Fibroblast of lung (primary cell): ENCODE measurements at places on chromosomes 12 and 14.
A peak's percentile ranks its signal among the peaks of the same experiment; 100 is the strongest.

DNA sequence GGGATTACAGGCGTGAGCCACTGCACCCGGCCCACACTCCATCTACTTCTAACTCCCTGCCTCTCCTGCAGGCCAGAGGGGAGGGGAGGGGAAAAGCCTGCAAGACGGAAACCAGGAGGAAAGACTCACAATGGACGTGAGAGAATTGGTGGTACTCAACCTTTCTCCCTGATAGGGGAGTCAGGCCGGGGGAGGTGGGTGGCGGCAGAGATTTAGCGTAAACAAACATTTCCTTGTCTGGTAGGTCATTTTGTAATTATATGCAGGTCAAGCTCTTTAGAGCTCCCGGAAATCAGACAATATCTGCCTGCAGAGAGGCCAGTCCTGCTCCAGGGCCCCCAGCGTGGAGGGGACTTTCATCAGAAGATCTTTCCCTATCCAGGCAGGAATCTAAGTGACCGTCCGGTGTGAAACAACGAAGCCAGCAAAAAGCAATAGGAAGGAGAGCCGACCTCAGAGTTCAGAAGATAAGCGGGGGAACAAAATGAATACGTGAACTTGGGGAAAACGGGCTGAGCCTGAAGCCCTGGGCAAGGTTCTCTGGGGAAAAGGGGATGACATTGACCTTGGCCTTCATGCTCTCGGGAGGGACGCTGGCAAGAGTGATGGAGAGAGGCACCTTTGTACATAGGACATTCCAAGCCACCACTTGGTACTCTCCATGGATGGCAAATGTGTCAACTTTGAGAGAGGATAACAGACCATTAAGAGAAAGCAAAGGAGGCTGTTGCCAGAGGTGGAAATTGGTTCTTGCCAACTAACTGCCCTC lies 62.3 kb downstream of the SPRING1 start:
- DNase-seq = no peak

- peak; percentile 26 for DNase-seq
These were observed 7.8 kb downstream of the ZFP36L1 start for GRCh38 chr14:68784978-68785533.

GRCh38 chr12:94272280-94272679 lies 123.9 kb downstream of the PLXNC1 start:
- no peak for DNase-seq

DNA sequence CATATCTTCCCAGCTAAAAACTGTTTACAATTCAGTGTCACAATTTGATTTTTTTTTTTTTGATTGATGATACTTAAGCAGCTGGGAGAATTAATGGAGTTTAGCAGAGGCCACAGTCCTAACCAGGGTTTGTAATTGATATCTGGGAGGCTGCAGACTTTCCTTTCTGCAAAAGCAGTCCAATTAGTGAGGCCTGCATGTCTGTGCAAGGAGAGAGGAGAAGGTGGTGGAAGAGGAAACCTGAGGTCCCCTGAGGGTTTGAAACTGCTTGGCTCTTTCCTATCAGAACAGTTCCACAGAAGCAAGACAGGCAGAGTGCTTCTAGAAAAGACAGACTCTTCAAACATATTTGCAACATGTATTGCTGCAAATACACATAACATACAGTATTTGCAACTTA lies 160.8 kb upstream of the KRR1 start:
- no peak for DNase-seq

- no peak for DNase-seq
These were observed 150.1 kb downstream of the NTF3 start for GRCh38 chr12:5582018-5582417.

DNA sequence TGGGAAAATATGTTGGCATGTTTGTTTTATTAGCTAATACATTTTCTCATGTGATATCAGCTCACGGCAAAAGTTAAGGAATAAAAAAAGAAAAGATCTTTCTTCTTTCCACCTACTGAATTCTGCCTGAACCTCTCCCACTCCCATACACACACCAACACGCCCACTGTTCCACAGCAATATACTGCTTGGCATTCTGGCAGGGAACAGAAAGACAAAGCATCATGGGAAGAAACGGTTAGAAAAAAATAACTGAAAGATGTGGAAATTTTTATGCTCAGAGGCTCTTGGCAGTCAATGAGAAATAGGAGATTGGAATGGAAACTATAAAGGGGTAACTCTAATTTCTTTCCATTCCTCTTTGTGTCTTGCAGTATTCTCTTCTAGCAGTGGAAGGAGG lies 268.5 kb downstream of the FOXG1 start:
- DNase-seq = no peak

DNA sequence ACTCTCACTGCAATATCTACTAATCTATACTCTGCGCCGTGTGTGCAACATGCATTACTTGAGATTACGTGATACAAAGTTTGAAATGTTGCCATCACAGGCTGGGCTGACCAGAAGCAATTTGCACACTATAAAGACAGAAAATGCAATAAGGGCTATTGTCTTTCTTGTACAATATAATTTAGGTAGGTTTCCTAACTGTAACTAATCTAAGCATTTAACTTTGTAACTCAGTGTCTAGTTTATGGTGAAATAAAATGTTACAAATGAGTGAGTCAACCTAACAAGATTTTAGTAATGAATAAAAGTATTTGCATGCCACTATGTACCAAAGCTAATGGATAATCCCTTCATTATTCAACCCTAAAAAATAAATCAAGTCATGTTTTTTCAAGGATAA lies 57.8 kb downstream of the LRP6 start:
- DNase-seq = peak; percentile 47

- no peak for DNase-seq
These were observed 391.4 kb downstream of the C12orf75 start for GRCh38 chr12:105721891-105722290.

DNA sequence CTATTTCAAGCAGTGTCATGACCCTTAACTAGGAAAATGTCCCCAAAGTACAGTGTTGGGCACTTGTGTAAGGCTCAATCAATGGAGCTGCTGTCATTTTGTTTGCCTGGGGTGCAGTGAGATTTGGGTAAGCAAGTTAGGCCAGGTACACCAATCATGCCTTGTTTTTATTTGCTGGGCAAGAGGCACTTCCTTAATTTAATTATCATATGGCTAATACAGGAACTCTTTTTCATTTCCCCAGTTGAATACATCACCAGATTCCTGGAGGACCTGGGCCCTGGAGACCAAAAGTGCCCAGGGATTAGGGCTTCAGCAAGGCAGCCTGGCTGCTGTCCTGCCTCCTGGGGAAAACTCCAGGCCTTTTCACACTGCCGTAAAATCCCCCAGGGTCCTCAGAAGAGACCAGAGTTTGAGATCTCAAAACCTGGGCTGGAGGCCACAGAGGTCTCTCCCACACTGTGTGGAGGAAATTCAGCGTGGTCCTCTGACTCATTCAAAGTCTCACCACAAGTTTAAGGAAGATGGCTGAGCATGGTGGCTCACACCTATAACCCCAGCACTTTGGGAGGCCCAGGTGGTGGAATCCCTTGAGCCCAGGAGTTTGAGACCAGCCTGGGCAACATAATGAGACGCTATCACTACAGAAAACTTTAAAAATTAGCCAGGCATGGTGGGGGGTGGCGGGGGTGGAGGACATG lies 28.4 kb upstream of the FOXN3 start:
- no peak for DNase-seq

- DNase-seq = peak; percentile 87
These were observed 142.8 kb downstream of the SCARB1 start for GRCh38 chr12:124720681-124721500.

DNA sequence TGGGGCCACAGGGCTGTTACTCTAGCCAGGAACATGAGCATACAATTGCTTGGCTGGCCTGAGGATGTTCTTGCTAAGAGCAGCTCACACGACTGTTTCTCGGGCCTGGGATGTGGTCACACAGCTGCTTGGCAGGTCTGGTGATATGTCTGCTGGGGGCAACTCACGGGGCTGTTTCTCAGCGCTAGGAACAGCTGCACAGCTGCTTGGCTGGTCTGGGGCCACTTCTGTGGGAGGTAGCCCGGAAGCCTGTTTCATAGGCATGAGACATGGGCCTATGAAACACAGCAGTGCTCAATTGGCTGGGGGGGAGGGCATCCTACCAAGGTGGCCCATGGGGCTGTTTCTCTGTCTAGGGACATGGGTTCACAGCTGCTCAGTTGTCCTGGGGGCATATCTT lies 73.4 kb upstream of the DDHD1 start:
- peak; percentile 65 for DNase-seq
